ENCODE measurements at places on chromosomes 5 and 9.

- no peak for DNase-seq
Observed at GRCh38 chr5:105817914-105818313, 1852.8 kb downstream of the EFNA5 start.

DNA sequence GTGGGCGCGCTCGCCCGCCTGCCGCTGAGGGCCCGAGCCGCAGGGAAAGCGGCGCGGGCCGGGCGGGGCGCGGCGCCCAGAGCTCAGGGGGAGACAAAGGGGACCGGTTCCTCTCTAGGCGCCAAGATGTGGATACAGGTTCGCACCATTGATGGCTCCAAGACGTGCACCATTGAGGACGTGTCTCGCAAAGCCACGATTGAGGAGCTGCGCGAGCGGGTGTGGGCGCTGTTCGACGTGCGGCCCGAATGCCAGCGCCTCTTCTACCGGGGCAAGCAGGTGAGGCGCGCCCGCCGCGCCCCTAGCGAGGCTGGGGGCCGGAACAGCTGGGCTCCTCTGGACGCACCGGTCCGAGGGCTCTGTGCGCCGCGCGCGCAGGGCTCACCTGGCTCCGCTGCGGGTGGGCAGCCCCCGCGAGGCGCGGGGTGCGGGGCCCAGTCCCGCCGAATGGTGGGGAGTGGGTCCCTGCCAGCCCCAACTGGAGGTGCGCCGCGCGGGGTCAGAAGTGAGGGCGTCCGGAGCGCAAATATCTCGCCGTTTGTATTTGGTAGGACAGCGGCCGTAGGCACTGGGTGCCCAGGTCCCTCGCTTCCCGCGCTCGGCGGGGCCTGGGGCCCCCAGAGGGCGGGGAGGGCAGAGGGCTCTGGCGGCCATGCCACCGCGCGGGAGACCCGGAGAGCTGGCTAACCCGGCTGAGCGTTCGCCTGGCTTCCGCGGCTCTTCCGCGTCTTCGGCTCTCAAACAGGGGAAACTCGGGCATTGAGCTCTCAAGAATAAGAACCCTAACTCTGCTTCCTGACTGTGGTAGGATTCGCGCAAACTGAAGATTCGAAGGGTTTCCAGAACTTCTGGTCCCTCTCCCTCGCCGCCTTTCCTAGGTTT lies 607 bp downstream of the UHRF2 start:
- peak; percentile 43 for DNase-seq

DNA sequence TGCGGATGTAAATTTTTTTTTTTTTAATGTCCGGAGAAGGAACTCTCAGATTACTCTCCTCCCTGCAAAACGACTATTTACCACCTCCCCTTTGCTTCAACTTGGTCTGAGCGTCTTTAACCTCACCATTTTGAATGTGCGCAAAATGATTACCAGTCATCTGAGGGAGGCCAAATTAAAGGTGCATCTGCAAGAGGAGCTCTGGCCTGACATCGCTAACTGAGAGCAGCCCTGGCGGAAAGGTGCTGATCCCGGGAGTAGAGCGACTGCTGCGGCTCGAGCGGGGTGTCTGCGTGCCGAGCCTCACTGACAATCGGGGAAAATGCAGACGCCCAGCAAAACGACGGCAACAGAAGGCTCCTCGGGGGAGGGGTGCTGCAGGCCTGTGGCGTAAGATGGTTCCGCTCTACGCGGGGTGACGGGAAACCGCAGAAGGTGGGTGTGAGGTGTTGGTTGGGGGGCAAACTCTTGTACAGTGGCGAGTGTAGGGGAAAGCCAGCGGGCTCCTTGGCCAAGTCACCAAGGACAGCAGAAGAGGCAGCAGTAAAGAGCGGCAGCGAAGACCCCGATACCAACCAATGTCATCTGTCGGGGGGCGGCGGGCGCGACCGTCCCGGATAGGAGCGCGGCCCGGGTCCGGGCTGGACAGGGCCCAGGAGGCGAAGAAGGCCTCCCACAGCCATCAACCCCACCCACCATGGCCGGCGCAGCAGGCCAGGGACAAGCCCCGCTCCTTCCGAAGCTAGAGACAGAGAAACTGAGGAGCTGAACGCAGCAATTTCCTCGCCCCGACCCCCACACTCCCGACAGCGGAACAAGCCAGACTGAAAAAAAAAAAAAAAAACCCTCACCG lies 557 bp downstream of the PJA2 start:
- DNase-seq: peak; percentile 91

- peak; percentile 49 for DNase-seq
Observed at GRCh38 chr5:119383008-119383407, 27.2 kb downstream of the TNFAIP8 start.

DNA sequence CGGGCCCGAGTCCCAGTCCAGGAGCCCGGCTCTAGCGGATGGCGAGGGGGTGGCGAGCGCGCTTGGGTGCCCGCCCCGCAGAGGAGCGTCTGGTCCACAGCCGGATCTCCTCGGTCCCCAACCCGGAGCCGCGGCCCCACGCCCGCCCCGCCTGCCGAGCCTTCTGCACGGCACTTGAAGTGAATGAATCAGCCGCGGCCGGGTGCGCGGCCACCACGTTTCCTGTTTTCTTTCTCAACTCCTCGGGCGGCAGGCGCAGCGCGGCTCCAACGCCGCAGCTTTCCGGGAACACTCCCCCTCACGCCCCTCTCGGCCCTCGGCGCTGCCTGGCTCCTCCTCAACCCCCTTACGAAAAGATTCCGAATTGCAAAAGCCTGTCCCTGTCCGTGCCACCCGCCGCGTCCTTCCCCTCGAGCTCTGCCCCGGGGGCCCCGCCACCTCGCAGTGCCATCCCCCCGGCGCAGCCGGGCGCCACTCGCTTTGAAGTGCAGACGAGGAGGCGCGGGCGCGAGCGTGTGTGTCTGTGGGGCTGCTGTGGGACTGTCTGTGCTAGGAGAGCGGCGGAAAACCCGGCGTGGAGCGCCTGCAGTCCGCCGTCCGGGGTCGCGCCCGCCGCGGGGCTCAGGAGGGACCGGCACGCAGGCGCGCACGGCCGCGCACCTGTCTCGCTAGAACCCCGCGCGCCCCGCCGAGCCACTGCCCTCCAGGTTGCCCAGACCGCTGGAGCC lies 456.6 kb downstream of the RAB3C start:
- DNase-seq: peak; percentile 84

DNA sequence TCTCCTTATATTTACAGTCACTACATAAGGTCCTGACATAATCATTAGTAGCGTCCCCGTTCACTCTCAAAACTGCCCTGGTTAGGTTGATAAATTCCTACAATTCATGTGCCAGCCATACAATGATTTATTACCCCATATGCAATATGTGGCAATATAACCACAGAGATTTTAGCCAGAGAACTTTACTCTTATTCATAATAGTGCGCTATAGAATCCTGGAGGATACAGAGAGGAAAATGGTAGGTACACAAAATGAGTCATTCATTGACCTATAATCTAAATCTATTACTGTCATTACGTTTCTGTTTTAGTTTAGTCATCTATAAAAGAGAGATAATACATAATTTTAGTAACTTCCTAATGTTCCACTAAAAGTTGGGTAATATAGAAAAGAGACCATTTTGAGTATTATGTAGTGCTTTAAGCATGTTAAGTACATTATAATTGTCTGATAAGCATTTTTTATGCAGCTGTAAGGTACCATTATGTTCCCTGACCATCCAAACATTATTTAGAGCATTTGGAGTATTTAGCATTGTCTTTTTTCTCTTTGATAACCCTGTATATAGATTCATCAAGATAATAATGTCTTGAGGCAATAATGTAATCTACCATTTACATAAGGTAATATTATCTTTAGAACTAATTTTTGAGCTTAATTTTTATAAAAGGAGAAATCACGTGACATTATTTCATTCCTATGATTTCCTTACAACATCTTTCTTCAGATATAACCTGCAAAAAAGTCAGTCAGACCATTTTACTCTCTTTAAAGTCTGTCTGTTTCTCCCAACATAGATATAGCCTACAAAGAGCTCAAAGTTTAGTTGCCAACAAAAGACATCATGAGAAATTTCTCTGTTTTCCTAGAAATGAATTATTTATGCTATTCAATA lies 655.5 kb upstream of the ZNF608 start:
- DNase-seq: no peak

GRCh38 chr5:73031839-73032238 lies 76.0 kb downstream of the FCHO2 start:
- peak; percentile 8 for DNase-seq

Measured in hematopoietic multipotent progenitor cell treated with erythropoietin and hydrocortisone succinate and interleukin-3 and kit ligand, for 6 days (in vitro differentiated cells).